ENCODE measurements at places on chromosomes 2 and 18.

GRCh38 chr18:79429785-79430281 is 34.1 kb downstream of the NFATC1 start:
- DNase-seq = no peak

GRCh38 chr2:238066218-238066617 is 5.4 kb downstream of the SCLY start:
- no peak for DNase-seq

- peak; percentile 53 for DNase-seq
Measured at GRCh38 chr2:39996653-39997080, 217.6 kb upstream of the THUMPD2 start.

DNA sequence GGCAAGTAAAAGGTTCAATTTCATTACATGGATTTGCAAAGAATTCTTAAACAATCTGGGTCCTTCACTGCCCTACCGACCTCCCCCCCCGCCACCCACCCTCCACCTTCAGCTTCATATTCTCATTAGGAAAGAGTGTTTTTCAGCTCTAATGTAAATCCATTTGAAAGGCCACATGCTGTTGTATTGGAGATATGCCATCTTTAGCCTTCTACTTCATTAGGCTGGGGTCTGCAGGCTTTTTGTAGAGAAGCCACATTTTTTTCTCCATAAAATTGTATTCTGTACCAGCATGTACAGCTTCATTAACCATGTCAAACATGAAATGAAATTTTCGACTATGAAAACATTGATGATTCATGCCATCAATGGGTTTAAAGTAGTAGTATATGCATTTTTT is 42.8 kb upstream of the THUMPD2 start:
- DNase-seq = no peak

DNA sequence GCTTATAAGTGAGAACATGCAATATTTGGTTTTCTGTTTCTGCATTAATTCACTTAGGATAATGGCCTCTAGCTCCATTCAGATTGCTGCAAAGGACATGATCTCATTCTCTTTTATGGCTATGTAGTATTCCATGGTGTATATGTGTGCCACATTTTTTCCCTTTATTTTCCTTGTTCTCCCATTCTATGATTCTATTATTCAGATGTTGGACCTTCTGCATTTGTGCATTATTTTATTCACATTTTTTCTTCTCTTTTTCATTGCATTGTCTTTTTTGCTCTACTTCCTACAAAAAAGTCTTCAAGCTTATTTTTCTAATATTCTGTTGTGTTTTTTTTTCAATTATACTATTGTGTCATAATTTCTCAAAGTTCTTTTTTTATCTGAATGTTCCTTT is 11.1 kb upstream of the ANTXR1 start:
- DNase-seq = no peak

DNA sequence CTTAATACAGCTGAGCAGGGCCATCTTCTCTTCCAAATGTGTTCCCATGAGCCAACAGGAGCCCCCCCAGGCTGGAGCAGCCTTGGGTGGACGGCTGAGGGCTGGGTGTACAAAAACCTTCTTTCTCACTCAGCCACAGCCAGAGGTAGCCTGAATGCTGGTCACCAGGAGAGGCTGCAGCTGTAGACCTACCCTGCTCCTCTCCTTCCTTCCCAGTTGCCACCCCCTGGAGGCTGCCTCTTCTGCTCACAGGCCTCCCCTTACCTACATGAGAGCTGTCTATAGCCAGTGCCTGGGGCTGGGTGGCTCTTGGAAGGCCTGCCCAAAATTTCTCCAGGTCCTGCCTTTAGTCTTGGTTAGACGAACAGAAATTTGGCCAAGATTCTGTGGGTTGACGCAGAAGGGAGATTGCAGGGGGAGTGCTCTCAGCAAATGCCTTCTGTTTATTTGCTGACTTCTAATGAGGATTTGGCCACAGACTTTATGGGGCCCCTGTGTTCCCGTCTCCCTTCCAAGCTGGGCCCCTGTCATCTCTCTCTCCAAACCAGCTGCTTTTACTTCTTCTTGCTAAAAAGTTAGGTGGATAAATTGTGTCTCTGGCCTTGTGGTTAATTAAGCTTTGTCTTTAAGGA is 18.3 kb downstream of the CELF4 start:
- no peak for DNase-seq

- peak; percentile 92 for DNase-seq
Measured at GRCh38 chr18:7301094-7301493, 70.2 kb downstream of the LRRC30 start.

DNA sequence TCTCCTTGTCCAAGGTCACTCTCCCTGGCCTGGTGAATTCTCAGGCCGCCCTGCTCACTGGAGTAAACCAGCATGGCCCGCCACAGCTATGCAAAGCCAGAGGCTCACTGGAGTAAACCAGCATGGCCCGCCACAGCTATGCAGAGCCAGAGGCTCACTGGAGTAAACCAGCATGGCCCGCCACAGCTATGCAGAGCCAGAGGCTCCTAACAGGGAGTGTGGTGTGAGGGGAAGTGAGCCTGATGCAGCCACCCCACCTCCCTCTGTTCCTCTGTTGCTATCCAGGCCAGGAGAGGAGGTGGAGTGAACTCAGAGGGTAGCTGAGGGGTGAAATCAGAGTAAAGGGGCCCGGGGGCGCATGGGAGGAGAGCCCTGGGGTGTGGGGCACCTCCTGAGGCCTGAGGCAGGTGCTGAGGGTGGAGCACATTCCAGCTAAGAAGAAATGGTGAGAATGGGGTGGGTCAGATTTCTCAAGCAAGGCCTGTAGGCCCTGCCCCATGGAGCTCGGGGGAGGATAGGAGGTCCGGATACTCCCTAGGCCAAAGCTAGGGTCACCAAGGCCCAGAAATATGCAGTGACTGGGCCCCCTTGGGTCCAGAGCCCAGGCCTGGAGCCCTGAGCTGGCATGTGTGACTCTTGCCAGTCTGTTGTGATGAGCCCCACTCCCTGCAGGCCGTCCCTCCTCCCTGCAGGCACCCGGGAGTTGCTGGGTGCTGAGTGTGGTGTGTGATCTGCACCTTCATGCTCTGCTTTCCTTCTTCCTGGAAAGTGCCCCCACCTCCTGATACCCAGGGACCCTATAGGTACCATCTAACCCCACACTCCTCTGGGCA is 1.5 kb downstream of the ATP6V1B1 start:
- peak; percentile 75 for DNase-seq
